T-helper 17 cell (primary cell): ENCODE measurements at places on chromosomes 1 and 21. TPM values are rescaled to one million over a fixed set of nuclear protein-coding genes. Genes with fewer than 3 reads are reported as not detected.
A peak's percentile ranks its signal among the peaks of the same experiment; 100 is the strongest.

GRCh38 chr1:239218301-239218700 is 168.1 kb upstream of the CHRM3 start:
- H3K27ac ChIP-seq: no peak overlapping the region
- no peaks in the 10 kb centered on the region for H3K36me3 ChIP-seq
- no peaks in the 10 kb centered on the region for H3K4me1 ChIP-seq
- H3K4me3 ChIP-seq: no peak overlapping the region
- H3K27me3 ChIP-seq: no peaks in the 10 kb centered on the region

DNA sequence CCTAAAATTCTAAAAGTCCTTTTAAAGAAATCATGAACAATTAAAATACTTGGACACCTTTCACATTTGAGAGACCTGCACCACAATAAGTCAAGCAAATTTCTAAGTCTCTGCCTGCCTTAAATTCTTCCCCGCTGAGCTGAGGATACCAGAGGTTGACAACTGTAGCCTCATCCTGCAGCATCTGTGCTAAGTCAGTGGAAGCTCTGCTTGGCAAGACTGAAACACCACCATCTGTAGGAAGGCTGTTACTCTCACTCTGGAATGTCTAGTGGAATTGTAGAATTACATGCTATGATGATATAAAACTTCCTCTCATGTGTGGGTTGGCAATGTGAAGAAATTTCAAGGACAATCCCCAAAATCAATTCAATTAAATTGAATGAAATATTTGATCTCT is 1756.5 kb downstream of the NCAM2 start:
- H3K27ac ChIP-seq: no peak overlapping the region
- H3K36me3 ChIP-seq: no peaks in the 10 kb centered on the region
- no peak for DNase-seq

- no peak for DNase-seq
- H3K27ac ChIP-seq: no peak overlapping the region
- H3K4me1 ChIP-seq: no peaks in the 10 kb centered on the region
- peaks cover 21% of the 10 kb centered on the region for H3K27me3 ChIP-seq
- no peaks in the 10 kb centered on the region for H3K36me3 ChIP-seq
Observed at GRCh38 chr1:172470149-172470548, 26.3 kb upstream of the PIGC start.

- H3K4me3 ChIP-seq: no peak overlapping the region
- H3K27ac ChIP-seq: no peak overlapping the region
- H3K27me3 ChIP-seq: peaks cover 89% of the 10 kb centered on the region
- peaks cover 9% of the 10 kb centered on the region for H3K36me3 ChIP-seq
Observed at GRCh38 chr1:165387505-165387904, 31.0 kb upstream of the LMX1A start.

DNA sequence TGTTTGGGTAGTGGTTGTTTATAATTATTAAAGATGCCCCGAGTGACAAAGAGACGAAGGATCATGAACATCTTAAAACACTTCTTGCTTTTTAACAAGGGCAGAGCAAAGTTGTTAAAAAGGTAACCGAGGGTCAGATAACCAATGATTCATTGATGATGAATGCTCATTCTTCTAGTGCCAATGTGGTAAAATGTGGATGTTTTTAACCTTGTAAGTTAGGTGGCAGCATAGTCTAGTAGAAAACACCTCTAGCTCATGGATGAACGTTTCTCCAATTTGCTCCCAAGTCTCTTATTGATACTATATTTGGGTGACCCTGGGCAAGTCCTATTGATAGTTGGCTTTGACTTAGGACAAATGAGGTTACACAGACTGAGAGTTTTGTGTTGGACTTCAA is 167.9 kb downstream of the KIF26B start:
- no peak overlapping the region for H3K27ac ChIP-seq
- H3K27me3 ChIP-seq: peaks cover 16% of the 10 kb centered on the region
- no peak for DNase-seq
- H3K4me3 ChIP-seq: no peak overlapping the region
- no peaks in the 10 kb centered on the region for H3K36me3 ChIP-seq
- no peaks in the 10 kb centered on the region for H3K4me1 ChIP-seq

- no peak overlapping the region for H3K4me3 ChIP-seq
- H3K27me3 ChIP-seq: peaks cover 60% of the 10 kb centered on the region
- H3K27ac ChIP-seq: no peak overlapping the region
- no peak for DNase-seq
Observed at GRCh38 chr1:66542811-66543767, 9.1 kb downstream of the SGIP1 start.

DNA sequence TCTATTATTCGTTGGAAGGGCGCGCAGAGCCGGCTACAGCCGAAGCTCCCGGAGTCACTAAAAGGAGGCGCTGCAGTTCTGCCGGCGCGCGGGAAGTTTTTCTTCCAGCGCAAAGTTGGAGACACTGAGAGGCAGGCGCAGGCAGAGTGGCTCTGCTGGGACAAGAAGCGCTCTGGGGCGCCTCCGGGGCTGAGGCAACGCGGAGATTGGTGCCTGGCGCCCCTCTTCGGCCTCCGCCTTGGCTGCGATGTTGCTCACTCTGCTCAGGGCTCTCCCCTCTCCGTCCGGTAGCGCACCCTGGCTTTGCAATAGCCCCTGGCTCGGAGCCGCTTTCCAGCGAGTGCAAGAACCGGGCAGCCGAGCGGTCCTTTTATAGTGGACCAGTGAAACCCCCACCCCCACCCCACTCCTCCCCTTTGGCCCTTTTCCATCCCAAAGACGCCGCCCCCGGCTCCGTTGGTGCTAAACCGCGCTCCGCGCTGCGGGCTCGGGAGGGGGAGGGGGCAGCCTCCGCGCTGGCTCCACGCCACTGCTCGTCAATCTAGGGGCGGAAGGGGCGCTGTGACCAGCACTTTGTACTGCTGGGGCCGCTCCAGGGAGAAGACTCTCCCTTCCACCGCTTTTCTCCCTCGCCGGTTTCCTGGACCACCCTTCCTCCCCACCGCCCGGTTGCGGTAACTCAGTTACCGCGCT is at the start of gene ADAMTS1:
Gene ADAMTS1, minus strand, starts transcription at position 344 of the 693 bp plus-strand sequence. CDS start 455 bp downstream, outside the sequence.
- peaks cover 14% of the 10 kb centered on the region for H3K36me3 ChIP-seq
- peak within 1 kb of the TSS; percentile 85 for H3K4me3 ChIP-seq
- DNase-seq: no peak
- H3K27me3 ChIP-seq: peaks cover 69% of the 10 kb centered on the region
- peaks cover 29% of the 10 kb centered on the region for H3K4me1 ChIP-seq

DNA sequence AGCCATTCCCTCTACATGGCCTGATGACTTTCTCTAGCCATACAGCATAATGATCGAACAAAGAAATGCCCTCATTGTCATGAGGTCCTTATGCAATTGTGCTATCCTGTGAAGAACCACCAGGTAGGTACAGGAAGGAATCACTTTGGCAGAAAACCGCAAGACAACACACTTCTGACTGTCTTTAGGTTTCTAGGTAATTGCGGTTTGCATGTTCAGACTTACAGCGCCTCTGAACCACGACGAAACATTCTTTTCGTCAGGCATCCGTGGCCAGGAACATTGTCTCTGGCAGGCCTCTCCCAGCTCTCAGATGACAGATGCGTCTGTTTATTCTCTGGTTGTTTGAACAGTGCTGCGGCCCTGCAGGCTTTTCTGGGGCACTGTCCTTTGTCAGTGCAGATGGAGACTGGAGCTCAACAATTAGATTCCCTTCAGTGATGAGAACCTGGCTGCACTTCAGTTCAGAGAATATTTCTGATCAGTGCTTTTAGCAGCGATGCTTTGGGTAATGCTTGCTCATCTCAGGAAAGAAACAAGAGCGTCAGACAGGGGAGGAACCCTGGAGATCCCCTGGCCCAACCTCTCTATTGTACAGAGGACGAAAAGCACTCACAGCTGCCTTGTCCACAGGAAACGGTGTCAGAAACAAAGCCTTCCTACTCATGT is 63.4 kb downstream of the B3GALT5 start:
- H3K36me3 ChIP-seq: no peaks in the 10 kb centered on the region
- H3K27me3 ChIP-seq: peaks cover 7% of the 10 kb centered on the region
- no peak overlapping the region for H3K27ac ChIP-seq
- no peak overlapping the region for H3K4me3 ChIP-seq

DNA sequence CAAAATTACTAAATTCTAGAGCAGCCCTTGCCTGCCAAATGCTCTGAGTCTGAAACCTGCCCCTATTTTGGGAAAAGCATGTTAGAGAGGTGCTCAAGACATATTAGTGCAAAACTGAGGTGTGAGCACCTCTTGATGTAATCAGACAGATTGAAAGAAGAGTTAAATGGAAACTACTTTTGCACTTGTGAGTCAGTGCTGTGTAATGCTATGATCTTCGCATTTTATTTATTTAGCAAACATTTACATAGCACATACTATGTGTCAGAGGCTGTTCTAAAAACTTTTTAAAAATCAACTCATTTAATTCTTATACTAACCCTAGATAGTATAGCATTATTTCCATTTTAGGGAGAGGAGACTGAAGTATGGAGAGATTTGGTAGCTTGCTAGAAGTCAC is 138.1 kb downstream of the ELAVL4 start:
- no peaks in the 10 kb centered on the region for H3K4me1 ChIP-seq
- no peaks in the 10 kb centered on the region for H3K36me3 ChIP-seq
- H3K4me3 ChIP-seq: no peak overlapping the region

GRCh38 chr1:38018864-38019343 is 6.4 kb downstream of the UTP11 start:
- no peak overlapping the region for H3K27ac ChIP-seq
- H3K36me3 ChIP-seq: no peaks in the 10 kb centered on the region
- H3K4me1 ChIP-seq: peaks cover 8% of the 10 kb centered on the region
- no peak for DNase-seq
- no peak overlapping the region for H3K4me3 ChIP-seq
- no peaks in the 10 kb centered on the region for H3K27me3 ChIP-seq

GRCh38 chr1:171623651-171624331 is 1.7 kb downstream of the MYOCOS start:
- H3K4me3 ChIP-seq: no peak overlapping the region
- H3K36me3 ChIP-seq: peaks cover 2% of the 10 kb centered on the region
- H3K27ac ChIP-seq: no peak overlapping the region
- H3K4me1 ChIP-seq: no peaks in the 10 kb centered on the region

DNA sequence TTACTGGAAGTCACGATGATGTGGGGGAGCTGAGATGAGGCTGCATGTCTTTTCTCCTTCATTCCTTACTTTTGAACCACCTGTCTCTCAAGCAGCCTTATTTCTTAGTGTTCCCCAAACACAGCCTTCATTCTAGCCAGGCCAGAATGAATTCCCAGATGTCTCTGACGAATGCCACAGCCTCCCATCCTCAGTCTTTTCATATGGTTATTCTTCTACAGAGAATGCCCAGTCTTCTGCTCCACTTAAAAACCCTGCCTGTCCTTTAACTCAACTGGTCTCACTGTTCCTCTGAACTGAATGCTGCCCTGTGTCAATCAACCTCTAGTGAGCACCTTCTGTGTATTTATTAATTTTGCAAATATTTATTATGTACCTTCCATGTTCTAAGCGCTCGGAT is 156.2 kb downstream of the PLA2G4A start:
- peaks cover 35% of the 10 kb centered on the region for H3K27me3 ChIP-seq
- DNase-seq: no peak
- no peaks in the 10 kb centered on the region for H3K36me3 ChIP-seq
- H3K27ac ChIP-seq: no peak overlapping the region
- peaks cover 5% of the 10 kb centered on the region for H3K4me1 ChIP-seq

DNA sequence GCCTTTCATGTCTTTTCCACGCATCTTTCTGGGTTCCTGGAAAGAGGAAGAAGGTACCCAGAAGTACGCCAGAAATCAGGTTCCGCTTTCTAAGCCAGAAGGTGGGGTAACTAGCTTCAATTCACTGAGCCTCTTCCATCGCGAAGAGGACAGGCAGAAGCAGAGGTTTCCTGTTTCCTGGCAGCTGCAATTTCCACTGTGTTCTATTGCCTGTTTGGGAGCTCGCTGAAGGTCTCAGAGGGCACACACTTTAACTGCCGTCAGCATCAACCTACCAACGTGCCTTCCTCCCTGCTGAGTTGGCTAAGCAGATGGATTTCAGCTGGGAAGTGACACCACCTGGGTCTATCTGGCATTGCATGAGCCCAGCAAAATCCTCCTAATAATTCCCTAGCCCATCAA is 10.0 kb downstream of the NCF2 start:
- peaks cover 11% of the 10 kb centered on the region for H3K4me1 ChIP-seq
- DNase-seq: no peak
- peak overlapping the region; percentile 63 for H3K4me3 ChIP-seq

DNA sequence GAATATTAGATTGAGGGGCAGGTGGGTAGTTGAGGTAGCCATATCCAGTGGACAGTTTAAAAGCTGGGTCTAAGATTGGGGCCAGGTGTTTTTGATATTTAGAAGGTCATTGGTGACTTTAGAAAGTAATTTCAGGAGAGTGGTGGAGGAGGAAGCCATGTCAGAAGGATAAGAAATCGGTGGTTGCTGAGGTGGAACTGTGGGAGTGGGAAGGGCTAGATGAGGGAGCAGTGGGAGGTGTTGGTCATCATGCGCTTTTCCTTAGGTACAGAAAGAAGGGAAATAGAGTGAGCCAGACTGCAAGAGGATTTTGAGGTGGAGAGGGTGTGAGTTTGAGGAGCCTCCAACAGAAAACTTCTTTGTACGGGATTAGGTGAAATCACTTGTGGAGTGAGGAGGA is 7.2 kb downstream of the MTR start:
- H3K27me3 ChIP-seq: no peaks in the 10 kb centered on the region
- H3K27ac ChIP-seq: peak overlapping the region; percentile 78
- no peak overlapping the region for H3K4me3 ChIP-seq
- peaks cover 46% of the 10 kb centered on the region for H3K4me1 ChIP-seq
- DNase-seq: no peak

DNA sequence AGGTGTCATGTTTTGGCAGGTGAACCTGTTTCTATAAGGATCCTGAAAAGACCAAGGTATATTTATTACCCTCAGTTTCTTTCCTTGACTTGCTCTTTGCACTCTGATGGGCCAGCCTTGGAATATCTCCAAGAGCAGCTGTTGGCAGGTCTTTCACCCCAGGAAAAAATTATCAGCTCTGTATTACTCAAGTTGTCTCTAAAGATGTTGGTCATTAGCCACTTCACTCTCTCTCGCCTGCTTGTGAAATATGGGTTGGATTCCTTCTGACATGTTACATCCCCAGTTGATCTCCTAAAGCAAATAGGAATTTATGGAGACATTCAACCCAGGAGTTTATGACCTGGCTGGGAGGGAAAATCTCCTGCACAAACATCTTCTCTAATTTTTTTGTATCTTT is 85.9 kb downstream of the KCNJ15 start:
- no peak overlapping the region for H3K4me3 ChIP-seq
- H3K27ac ChIP-seq: no peak overlapping the region
- no peaks in the 10 kb centered on the region for H3K4me1 ChIP-seq
- H3K27me3 ChIP-seq: no peaks in the 10 kb centered on the region
- H3K36me3 ChIP-seq: no peaks in the 10 kb centered on the region
- DNase-seq: no peak

ST6GALNAC5 gene
- not detected for total RNA-seq

NUDT17 gene
- 2.1 TPM for total RNA-seq

PAPPA2 gene
- total RNA-seq: 0.73 TPM

LCE3D gene
- not detected for total RNA-seq

F5 gene
- 24.3 TPM for total RNA-seq
